ENCODE measurements at places on chromosomes 3 and 15.

- DNase-seq: no peak
These were observed 95.9 kb downstream of the FRMD4B start for GRCh38 chr3:69290006-69290405.

DNA sequence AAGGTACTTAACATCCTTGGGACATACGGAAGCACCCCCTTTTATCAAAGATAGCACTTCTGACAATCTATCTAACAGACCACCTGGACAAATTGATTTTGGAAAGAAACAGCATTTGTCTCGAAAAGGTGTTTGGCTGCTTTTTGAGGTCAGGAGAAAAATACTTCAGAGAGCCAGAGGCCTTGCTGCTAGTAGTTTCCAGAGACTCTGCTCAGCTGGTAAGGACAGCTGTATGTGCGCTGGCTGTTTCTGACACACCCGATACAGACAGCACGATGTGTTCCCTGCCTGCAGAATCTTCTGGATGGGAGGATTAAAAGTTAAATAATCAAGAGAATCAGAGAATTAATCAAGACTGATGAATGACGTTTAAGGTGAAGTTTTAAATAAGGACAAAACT is 15.6 kb upstream of the GYG1 start:
- DNase-seq: no peak

DNA sequence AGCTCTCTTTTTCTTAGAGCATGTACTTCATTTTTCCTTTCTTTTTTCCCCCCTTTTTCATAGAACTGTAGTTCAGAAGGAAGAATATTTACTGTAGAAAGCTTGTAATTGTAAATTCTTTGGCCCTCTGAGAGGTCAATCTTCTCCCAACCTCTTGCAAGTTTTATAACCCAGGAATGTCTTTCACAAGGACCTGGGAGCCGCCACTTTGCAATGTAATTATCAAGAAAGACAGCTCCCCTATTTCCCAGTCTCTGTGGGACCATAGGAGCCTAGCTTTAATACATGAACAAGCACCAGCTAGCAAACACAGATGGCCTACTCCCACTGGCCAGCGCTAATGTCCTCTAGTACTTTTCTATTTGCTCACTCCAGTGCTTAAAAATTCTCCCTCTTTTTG is 51.4 kb downstream of the NFKBIZ start:
- DNase-seq: no peak

GRCh38 chr3:141419946-141420345 is 51.6 kb downstream of the ZBTB38 start:
- no peak for DNase-seq

GRCh38 chr3:42300013-42300412 is 34.0 kb upstream of the CCK start:
- peak; percentile 43 for DNase-seq

- no peak for DNase-seq
These were observed 7.0 kb downstream of the CRYGS start for GRCh38 chr3:186536883-186537844.

DNA sequence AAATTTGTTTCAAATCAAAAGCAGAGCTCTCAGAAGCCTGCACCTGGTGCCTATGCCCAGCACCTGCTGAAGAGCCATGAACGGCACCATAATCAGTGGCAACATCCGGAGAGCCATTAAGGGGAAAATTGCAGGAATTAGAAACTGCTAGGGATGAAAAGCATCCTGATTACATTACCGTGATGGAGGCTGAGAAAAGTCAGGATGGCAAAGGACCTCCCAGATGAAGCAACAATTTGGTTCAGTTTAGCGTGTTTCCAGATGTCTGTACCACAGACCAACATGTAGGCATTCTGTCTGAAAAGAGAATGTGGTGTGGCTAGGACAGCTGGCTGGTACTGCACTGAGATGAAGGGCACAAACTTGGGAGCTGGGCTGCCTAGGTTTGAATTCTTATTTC is 106.1 kb downstream of the EOMES start:
- DNase-seq: no peak

GRCh38 chr3:112097378-112097777 is 11.2 kb downstream of the C3orf52 start:
- no peak for DNase-seq

- no peak for DNase-seq
These were observed 175.4 kb downstream of the EBLN2 start for GRCh38 chr3:73236867-73237266.

GRCh38 chr15:63049783-63050371 is 7.3 kb downstream of the TPM1 start:
- no peak for DNase-seq
